Activated T-cell treated with anti-CD3 and anti-CD28 coated beads for 48 hours (primary cell): ENCODE measurements at places on chromosomes 1 and 21.

DNA sequence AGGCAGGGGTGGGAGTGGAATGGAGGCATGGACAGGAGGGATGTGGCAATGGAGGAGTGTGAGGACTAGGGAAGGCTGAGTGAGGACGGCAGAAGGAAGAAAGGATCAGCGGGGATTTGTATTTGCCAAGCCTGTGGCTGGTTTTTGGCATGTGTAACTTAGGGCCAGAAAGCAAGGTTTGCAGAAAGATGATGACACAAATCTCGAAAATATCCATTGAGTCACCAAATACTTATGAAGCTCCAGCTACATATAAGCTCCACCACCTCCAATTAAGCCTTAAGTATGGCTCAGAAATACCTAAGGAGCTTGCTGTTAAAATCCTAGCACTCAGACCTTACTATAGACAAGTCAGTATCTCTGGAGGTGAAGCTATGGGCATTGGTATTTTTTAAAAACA is 90.1 kb downstream of the OMA1 start:
- DNase-seq, result no peak

DNA sequence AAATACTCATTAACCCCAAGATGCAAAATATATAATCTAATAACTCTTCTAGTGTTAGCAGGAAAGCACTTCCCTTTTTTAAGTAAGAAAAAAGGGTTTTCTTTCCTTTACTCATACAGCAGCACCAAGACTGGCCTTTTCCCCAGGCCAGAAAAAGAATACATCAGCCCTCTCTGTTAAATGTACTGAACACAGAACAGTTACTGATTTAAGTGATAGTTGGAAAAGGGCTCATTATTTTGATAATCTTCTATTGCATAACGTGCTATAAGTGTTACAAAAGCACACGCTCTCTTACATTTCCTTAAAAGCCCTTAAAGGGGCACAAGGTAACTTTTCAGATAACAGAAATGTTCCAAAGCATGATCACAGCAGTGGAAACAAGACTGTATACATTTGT is 142.9 kb downstream of the TIAM1 start:
- no peak for DNase-seq

DNA sequence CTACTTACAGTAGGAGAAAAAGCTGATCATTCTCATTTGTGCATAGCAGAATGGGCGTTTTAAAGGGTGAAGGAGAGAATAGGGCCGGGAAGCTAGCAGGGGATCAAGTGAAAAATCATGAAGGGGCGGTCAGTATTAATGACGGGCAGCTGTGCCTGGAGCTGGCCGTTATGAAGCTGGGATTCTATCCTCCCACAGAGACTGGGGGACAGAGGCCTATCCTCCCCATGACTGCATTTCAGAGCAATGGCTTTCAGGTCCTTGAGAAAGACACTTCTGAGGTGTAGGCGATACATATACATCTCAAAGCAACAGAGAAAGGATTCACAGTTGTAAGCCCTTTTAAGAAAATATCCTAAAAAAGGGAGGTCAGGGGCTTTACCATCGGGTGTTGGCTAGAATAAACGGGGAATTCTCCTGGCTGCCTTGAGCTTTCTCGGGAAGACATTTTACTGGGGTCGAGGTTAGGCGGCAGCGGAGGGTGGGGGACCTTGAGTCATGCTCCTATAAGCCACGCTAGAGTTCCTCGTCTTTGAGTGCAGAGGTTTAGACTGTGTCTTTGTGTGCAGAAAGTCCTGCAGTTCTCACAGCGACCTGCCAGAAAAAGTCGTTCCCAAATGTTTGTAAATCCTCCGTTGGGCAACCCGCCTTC is 559 bp upstream of the MTARC2 start:
- no peak for DNase-seq

GRCh38 chr1:921011-921837 is 2.5 kb upstream of the SAMD11 start:
- DNase-seq, result no peak

DNA sequence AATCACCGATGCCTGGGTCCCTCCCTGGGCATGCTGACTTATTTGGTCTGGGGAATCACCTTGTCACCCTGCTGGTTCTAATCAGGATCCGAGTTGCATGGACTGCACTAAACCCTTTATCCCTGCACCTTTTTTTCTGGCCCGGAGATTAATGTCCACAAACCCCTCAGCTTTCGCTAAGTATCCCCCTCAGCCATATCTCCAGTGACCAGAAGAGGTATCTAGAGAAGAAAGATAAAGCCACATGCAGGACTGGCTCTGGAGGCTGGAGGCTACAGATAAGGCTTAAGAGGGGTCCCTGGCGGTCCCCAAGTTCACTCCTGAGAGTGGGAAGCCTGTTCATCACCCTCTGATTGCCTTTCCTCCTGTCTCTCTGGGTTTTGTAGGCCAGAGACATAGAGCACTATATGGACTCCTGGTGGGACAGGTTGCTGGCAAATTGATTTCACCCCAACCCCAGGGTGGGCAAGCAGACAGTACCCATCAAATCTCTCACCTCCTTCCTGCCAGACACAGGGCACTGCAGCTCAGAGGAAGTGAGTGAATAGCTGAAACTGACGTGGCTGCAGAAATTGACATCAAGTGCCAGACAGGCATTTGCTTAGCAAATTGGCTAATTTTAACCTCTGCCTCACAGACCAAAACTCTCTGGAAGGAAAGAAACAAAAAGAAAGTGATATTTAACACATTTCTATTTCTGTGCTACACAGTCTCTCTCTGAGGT is 38.8 kb downstream of the HMGB4 start:
- DNase-seq, result no peak

DNA sequence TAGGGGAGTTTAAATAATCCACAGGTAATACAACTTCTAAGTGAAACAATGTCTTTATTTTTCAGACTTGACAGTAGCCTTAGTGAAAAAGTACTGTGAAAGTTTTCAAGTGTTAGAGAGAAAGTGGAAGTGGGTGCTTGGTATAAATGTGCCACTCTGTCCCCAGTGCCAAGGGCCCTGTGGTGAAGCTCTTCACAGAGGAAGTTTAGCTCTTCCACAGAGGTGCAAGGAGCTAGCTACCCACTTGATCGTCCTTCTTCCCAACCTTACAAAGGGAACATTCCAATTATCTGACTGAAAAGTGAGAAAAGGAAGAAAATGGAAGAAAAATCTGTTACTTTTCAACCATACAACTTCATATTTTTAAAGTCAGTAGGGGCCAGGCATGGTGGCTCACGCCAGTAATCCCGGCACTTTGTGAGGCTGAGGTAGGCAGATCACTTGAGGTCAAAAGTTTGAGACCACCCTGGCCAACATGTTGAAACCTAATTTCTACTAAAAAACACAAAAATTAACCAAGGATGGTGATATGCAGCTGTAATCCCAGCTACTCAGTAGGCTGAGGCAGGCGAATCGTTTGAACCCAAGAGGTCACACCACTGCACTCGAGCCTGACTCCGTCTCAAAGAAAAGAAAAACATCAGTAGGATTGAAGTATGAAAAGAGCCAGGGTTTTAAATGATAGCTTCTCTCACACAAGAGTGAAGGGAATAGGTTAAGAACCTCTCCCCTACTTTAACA is 41.0 kb upstream of the PTPRC start:
- no peak for DNase-seq

GRCh38 chr1:41495210-41495948 is 10.9 kb upstream of the EDN2 start:
- DNase-seq, result peak; percentile 18

- DNase-seq, result no peak
These were observed 22.3 kb downstream of the RNPC3 start for GRCh38 chr1:103547840-103548239.

- no peak for DNase-seq
These were observed 240.2 kb downstream of the ATG4C start for GRCh38 chr1:63024132-63024531.

GRCh38 chr1:219179293-219179692 is 5.6 kb downstream of the LYPLAL1 start:
- no peak for DNase-seq

DNA sequence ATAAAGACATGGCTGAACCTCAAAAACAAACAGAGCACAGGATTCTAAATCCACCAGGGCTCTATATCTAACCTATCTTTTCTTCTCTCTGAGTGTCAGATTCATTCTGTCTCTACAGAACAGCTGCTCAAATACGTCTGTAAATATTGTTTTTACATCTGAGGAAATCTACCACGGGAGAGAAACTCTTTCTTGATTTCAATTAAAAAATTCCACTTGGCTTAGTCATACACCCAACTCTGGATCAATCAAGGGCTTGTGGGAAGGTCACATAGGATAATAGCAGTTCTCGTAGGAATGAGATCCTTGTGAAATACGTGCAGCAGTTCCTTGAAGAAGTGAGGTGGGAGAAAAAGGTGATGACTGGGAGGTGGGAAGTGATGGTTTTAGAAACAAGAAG is 1355.7 kb upstream of the ADGRL2 start:
- DNase-seq, result no peak

GRCh38 chr1:64039390-64039926 is 164.0 kb upstream of the UBE2U start:
- DNase-seq, result no peak

DNA sequence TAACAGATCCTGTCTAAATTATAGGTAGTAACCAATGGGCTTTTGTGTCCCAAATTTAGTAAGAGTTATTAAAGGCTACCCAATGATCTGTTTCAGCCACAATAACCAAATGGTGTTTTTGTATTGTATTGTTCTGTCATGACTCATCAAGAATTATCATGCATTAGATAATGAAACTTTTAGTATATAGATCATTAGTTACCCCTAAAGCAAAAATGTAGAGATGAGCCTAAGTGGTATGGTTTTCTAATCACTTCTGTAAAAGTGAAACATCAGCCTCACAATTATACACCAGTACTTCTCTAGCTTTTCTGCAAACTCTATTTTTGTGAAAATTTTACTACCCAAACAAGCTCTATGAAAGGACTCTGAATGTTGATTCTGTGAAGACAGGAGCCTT is 71.4 kb downstream of the LRRC7 start:
- DNase-seq, result no peak

- no peak for DNase-seq
These were observed 442.7 kb downstream of the PTBP2 start for GRCh38 chr1:97164276-97164639.

- no peak for DNase-seq
These were observed 120.1 kb upstream of the RUNX3 start for GRCh38 chr1:25050165-25050564.

- DNase-seq, result no peak
These were observed 115.7 kb downstream of the SLC30A10 start for GRCh38 chr1:219812491-219813203.

DNA sequence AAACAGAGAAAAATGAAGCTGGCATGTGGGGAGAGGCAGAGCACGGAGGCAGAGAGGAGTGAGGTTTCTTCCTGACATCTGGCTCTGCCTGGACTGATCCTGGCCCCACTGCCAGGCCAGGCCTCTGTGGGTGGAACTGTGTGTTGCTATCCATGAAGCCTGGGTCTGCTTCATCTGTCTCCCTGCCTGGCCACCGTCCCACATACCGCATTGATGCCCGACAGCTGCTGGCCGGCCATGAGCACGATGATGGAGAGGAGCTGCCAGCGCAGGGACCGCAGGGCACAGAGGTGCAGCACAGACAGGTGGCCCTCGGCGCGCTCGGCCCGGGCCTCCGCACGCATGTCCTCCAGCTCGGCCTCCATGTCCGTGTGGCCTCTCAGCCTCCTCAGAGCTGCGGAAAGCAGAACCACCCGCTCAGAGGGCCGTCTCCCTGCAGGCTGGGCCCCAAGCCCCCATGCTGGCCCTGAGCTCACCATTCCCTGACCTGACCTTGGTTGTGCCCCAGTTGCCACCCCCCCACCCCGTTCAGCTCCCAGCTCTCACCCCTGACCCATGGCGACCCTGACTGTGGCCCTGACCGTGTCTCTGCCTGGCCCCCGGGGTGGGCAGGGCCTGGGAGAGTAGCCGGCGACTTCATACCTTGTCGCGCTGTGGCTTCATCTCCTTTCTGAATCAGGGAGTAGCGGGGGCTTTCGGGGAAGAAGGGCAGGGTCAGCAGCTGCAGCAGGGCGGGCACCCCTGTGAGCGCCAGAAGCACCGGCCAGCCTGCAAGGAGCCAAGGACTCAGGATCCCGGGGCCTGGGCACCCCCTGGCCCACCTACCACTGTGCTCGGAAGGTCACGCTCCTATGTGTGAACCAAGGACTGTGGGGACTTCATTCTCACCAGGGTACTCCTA is 11.5 kb downstream of the SLC2A7 start:
- no peak for DNase-seq

DNA sequence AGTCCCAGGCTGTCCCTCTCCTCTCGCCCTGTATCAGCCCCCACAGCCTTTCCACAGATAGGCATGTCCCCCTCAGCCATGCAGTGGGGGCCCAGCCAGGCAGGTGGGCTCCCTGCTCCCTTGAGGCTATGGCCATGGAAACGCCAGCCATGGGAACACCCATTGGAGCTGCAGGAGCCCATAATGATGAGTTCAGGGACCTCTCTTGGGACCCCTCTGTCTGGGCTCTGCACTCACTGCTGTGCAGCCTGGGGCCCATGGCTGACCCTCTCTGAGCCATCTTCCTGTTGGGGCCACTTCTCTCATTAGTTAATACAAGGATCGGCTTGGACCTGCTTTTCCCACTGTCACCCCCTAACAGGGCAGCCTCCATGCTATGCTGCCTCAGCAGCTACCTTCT is 33.2 kb downstream of the WNT3A start:
- no peak for DNase-seq

DNA sequence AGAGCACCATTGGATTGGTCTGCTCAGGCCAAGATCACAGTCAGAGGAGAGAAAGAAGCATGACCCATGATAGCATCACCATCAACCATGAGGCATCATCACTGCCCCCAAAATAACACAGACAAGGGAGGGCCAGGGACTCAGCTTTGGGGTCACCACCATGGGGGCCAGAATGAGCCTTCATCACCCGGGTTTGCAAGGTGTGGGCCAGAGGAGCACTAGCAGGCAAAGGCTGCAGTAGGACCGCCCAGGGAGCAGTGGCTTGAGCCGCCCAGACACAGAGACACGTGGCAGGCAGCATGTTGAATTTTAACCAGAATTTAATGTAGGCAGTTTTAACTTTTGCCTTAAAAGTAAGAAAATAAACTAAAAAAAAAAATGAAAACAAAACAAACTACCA is 53.7 kb upstream of the TMPRSS2 start:
- DNase-seq, result no peak

- DNase-seq, result no peak
These were observed 130.2 kb downstream of the ZMYM4 start for GRCh38 chr1:35398739-35399138.

DNA sequence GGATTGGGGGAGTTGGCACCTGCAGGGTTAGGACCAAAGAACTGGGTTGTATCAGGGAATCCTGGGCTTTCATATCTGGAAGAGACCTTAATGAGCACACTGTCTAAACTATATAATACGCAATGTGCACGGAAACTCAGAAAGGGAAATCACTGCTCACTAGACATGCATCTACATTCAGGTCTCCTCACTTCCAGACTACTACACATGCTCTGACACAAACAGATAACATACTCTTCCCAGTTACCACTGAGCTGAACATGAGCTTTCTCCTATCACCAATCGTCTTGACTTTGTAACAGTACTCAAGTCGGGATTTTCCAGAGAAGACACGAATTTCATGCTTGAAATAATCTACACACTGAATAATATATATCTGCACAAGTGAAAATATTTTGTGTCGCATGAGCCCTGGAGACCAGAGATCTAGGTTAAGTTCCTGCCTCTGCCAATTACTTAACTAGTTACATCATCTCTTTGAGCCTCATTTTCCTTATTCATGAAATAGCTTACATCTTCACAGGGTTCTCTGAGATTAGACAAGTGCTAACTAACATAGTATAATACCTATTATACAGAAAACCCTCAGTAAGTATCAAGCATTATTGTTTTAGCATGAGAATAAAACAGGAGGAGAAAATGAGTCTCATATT is 101.1 kb downstream of the JAK1 start:
- DNase-seq, result no peak

- DNase-seq, result no peak
These were observed 150.5 kb downstream of the RPS6KC1 start for GRCh38 chr1:213201380-213202155.
